ENCODE measurements at places on chromosomes 7 and 10.

DNA sequence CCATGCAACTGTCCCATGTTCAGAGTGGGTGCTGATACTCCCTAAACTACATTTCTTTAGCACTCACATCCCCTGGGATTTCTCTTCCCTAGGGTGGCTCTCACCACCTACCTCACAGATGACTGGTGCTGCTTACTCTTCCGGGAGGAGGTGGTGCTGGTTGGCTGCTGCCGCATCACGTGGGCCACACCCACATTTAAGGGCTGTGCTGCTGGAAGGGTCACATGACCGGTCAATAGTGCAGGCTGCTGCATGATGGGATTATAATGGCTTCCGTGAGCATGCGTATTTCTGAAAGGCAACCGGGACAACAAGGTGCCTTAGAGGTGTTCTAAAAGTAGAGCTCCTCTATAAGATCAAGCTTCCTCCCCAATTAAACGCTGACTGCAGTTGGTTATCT lies 76.8 kb downstream of the CLEC2L start:
- DNase-seq = no peak

- no peak for DNase-seq
These were observed 19.0 kb upstream of the TMEM26 start for GRCh38 chr10:61472090-61472674.

DNA sequence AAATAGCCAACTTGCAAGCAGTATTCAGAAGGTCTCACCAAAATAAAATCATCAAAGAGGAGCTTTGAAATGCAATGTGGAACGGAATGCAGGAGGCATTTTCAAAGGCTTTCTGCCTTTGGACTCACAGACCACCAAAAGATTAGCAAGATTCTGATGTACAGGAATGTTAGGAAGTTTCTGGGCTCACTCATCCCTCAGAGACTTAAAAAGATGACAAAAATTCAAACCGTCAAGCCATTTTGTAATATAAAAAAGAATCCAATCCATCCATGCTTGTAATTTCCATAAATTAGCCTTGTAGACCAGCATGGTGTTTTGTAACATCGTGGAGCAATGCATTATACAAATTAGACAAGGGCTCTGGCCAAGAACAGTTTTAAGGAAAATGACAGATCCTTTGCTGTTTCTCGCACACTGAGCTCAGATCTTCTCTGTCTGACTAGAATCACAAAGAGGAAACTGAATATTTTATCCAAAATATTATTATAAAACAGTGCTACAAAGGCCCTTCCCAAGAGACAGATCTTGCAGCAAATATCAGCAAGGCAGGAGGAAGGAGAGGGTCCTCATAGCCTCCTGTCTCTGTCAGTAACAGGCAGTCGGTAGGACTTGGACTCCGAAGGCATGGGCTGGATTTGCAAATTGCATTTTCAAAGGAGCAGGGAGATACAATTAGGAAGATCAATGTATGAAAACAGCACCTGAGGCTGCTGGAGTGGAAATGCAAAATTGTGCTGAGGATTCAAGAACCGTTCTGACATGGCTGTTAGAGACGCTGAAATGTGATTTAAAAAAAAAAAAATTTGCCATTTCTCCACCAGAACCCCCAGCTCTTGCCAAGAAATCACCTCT lies 57.4 kb upstream of the NRP1 start:
- DNase-seq = no peak

DNA sequence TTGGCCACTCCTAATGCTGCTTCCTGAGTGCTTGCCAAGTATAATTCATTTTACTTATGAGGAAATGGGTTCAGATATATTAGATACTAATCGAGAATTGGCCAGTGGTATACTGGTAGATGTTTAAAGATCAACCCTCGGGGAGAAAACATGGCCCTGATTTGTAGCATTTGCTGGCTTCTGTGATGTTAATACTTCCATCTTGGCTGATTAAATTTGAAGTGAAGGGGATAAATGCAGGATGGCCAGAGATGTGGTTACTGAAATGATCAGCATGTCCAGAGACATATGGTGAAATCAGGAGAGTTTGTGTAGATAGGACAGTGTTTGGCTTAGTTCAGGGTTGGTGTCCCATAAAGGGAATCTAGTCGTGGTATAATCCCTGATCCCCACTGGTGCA lies 11.2 kb downstream of the UBE2D4 start:
- DNase-seq = no peak

DNA sequence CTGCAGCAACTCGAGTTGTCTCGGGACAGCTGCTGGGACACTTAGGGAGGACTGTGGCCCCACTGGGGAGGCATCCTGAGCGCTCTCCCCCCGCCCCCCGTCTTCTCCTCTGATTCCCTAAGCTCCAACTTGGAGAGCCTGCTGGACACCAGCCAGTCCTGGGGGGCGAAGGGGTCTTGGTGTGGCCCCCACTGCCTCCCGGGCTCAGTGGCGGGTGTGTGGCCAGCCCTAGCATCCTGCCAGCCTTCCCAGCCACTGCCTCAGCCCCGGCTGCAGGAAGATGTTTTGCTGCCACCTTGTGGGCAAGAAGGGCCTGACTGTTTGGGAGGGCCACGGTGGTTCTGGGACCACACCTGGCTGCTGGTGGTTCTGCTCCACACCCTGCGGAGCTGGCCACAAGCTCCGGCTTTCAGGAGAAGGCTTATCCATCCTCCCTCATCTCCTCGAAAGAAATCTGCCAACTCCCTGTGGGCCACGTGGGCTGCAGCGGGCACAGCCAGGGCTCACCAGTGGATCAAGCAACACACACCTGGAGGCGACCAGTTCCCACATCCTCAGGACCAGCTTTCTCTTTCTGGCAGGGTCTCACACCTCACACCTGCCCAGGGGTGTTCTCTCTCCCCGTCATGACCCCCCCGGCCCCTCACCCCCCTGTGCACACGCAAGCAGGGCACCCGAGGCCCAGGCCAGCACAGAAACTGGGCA lies 24.8 kb downstream of the AGAP3 start:
- peak; percentile 74 for DNase-seq

DNA sequence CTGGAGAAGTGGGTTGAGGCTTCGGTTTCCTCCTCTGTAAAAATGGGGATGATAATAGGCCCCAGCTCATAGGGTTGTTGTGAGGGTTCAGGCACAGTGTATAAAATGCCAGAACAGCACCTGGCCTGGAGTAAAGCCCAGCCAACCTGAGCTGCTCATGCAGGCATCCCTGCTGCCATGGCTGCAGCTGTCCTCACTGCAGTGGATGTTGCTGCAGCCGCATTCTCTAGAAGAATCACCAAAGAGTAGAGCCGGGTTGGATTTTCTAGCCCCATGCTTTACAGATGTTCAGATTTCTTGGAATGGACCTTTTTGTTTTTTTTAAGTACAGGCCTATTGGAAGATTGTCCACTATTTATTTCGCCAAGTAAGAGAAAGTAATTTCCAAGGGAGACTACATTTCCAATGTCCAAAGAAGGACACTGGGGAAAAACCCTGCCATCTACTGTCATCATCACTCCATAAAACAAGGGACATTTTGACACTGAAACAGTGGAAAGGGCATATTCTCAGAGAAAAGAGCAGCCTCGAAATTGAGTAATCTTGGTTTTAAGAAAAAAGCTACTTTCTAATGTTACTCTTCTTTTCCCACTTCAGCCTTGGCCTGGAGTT lies 147.5 kb upstream of the TCF7L2 start:
- no peak for DNase-seq

- no peak for DNase-seq
These were observed 125.0 kb upstream of the AKR1E2 start for GRCh38 chr10:4701016-4701415.
